T-helper 17 cell (primary cell): ENCODE measurements at places on chromosomes 4 and X. TPM values are rescaled to one million over a fixed set of nuclear protein-coding genes. Genes with fewer than 3 reads are reported as not detected.

The LDOC1 gene
- total RNA-seq, result 17.5 TPM

The CDS1 gene
- 0.76 TPM for total RNA-seq

The SUPT20HL2 gene
- total RNA-seq, result not detected

The SOWAHD gene
- 0.65 TPM for total RNA-seq

The CLNK gene
- total RNA-seq, result 0.39 TPM

The SPANXN3 gene
- not detected for total RNA-seq

The TRAM1L1 gene
- total RNA-seq, result not detected

The RIPPLY1 gene
- total RNA-seq, result not detected

The ZMAT1 gene
- 22.2 TPM for total RNA-seq

The RAB40AL gene
- total RNA-seq, result not detected

The ADH1C gene
- total RNA-seq, result not detected

The NOX1 gene
- total RNA-seq, result not detected

DNA sequence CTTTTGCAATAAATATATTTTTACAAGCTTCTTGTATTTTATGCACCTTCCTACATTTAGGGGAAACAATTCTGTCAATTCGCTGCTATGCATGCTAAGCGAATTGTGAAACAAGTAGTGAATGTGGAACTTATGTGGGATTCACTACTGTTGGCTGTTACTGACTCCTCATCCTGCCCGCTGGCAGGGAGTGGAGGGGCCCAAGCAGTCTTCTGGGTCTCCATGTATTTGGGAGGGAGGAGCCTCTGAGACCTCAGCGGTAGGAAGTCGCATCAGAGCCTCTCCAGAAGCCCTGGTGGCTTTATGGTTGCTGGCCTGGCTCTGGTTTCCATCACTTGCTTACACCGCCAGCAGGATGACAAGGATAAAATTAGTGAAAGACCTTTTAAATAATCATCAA lies 3.7 kb upstream of the SETD7 start:
- peaks cover 45% of the 10 kb centered on the region for H3K4me1 ChIP-seq
- H3K27me3 ChIP-seq, result no peaks in the 10 kb centered on the region
- H3K27ac ChIP-seq, result peak overlapping the region; percentile 99
- H3K36me3 ChIP-seq, result peaks cover 5% of the 10 kb centered on the region
- no peak for DNase-seq

GRCh38 chr4:84920617-84921016 lies 45.9 kb downstream of the WDFY3 start:
- no peak for DNase-seq
- H3K27ac ChIP-seq, result no peak overlapping the region
- peaks cover 6% of the 10 kb centered on the region for H3K27me3 ChIP-seq
- H3K36me3 ChIP-seq, result no peaks in the 10 kb centered on the region

- no peak for DNase-seq
- peaks cover 31% of the 10 kb centered on the region for H3K27me3 ChIP-seq
- H3K4me3 ChIP-seq, result no peak overlapping the region
- H3K27ac ChIP-seq, result no peak overlapping the region
Observed at GRCh38 chr4:173130687-173131086, 37.9 kb upstream of the GALNT7 start.

DNA sequence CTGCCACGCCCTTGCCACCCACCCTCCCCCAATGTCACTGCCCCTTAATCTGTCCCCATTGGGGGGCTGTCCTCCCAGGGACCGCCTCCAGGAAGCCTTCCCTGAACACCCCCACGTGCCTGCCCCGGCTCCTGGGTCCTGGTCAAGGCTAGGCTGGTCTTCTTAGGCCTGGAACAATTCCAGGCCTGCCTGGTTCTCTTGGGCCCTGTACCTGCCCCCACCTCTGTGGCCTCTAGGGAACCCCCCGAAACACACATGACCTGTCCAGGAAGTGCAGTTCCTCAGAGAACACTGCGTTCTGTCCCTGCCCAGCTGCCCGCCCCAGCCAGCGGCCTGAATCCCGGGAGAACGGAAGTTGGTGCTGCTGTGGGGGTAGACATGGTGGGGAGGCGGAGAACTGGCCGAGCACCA lies 5.1 kb downstream of the MXD4 start:
- H3K27ac ChIP-seq, result peak overlapping the region; percentile 14
- peaks cover 16% of the 10 kb centered on the region for H3K4me1 ChIP-seq
- no peaks in the 10 kb centered on the region for H3K27me3 ChIP-seq
- H3K36me3 ChIP-seq, result no peaks in the 10 kb centered on the region

GRCh38 chr4:125283707-125284279 lies 31.0 kb upstream of the FAT4 start:
- H3K36me3 ChIP-seq, result no peaks in the 10 kb centered on the region
- no peak for DNase-seq
- H3K27me3 ChIP-seq, result no peaks in the 10 kb centered on the region
- H3K4me3 ChIP-seq, result no peak overlapping the region

DNA sequence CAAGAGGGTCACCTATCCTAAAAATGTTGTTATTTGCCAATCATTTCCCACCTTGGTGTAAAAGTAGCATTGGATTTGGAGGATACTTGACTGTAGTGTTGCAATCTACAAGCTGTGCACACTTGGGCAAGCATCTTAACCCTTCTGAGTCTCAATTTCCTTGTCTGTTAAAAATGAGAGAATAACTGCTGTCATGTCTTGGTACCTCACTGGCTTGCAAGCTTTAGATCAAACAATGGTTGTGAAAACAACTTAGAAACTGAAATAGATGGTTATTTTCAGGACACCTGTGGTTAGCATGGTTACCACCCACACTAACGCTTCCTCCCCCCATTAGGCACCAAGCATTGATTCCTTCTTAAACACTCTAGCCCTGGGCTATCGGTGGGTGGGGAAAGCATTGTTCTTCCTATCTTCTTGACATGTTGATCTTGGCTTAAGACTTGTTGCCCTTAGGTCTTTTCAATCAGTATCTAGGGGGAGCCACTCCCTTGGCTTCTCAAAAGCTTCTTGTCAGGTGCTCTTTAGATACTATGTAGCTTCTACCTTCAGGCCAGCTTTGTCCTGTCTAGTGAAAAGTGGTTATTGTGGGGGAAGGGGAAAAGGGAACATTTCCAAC lies 10.6 kb upstream of the AMOT start:
- H3K4me1 ChIP-seq, result peaks cover 8% of the 10 kb centered on the region
- H3K27ac ChIP-seq, result no peak overlapping the region
- DNase-seq, result no peak
- no peaks in the 10 kb centered on the region for H3K36me3 ChIP-seq

DNA sequence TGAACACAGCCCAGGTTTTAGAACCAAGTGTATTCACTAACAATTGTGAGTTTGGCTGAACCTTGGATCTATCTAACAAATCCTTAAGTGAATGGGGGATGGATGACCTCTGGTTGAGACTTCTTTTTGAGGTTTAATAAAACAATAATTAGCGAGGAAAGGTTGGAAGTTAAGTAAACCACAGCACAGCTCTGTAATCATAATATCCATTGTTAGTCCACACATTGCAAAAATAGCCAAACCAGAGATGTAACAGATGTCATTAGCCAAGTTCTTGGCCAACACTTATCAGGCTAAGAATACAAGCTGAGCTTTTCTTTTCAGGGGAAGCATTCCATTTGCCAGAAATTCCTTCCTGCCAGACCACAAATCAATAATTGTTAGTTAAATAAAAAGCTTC lies 59.1 kb downstream of the FREM3 start:
- H3K4me1 ChIP-seq, result peaks cover 2% of the 10 kb centered on the region
- H3K36me3 ChIP-seq, result no peaks in the 10 kb centered on the region
- no peaks in the 10 kb centered on the region for H3K27me3 ChIP-seq
- DNase-seq, result no peak
- no peak overlapping the region for H3K4me3 ChIP-seq
- no peak overlapping the region for H3K27ac ChIP-seq

- no peaks in the 10 kb centered on the region for H3K27me3 ChIP-seq
- H3K36me3 ChIP-seq, result peaks cover 6% of the 10 kb centered on the region
- no peak overlapping the region for H3K4me3 ChIP-seq
- H3K27ac ChIP-seq, result no peak overlapping the region
Observed at GRCh38 chr4:119268466-119268865, 53.5 kb downstream of the FABP2 start.

- H3K4me1 ChIP-seq, result no peaks in the 10 kb centered on the region
- no peaks in the 10 kb centered on the region for H3K36me3 ChIP-seq
- peaks cover 14% of the 10 kb centered on the region for H3K27me3 ChIP-seq
- DNase-seq, result no peak
Observed at GRCh38 chrX:8897259-8897658, 96.1 kb upstream of the FAM9A start.

DNA sequence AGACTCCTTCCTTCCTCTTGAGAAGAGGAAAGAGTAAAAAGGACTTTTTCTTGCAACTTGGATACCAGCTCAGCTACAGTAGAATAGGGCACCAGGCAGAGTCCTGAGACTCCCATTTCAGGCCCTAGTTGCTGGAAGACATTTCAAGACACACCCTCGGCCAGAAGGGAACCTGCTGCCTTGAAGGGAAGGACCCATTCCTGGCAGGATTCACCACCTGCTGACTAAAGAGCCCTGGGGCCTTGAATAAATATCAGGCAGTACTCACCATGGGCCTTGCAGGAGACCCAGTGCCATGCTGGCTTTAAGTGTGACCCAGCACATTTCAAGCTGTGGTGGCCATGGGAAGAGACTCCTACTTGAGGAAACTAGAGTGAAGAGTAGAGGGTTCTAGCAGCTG lies 317.6 kb downstream of the DKK2 start:
- H3K36me3 ChIP-seq, result no peaks in the 10 kb centered on the region
- no peak overlapping the region for H3K4me3 ChIP-seq
- no peaks in the 10 kb centered on the region for H3K4me1 ChIP-seq
- H3K27me3 ChIP-seq, result no peaks in the 10 kb centered on the region

GRCh38 chr4:110988722-110989121 lies 365.8 kb upstream of the PITX2 start:
- H3K27ac ChIP-seq, result no peak overlapping the region
- no peak for DNase-seq
- H3K4me1 ChIP-seq, result no peaks in the 10 kb centered on the region
- H3K27me3 ChIP-seq, result no peaks in the 10 kb centered on the region
- no peak overlapping the region for H3K4me3 ChIP-seq
- no peaks in the 10 kb centered on the region for H3K36me3 ChIP-seq

- peaks cover 14% of the 10 kb centered on the region for H3K4me1 ChIP-seq
- H3K4me3 ChIP-seq, result no peak overlapping the region
- no peak for DNase-seq
Observed at GRCh38 chr4:6264225-6264540, 5.5 kb upstream of the WFS1 start.

- H3K27ac ChIP-seq, result no peak overlapping the region
- no peaks in the 10 kb centered on the region for H3K27me3 ChIP-seq
- H3K36me3 ChIP-seq, result no peaks in the 10 kb centered on the region
Observed at GRCh38 chrX:21014326-21014725, 359.9 kb upstream of the CNKSR2 start.

DNA sequence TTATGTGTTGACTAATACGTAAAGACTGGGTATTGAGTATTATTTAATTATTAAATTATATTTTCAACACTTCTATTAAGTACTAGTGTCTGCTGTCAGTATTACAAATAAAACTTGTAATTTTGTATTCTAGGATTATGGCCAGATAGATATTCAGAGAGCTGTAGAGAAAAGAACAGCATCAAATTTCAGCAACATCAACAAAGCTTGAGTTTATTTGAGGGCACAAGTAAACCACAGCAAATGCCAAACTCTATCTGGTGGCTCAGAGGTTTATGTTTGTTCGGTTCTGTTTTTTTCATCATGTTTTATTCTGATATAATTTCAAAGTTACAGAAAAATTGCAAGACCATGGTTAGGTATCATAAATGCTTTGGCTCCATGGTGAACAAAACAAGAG lies 1530.5 kb downstream of the PCDH18 start:
- DNase-seq, result no peak
- H3K4me3 ChIP-seq, result no peak overlapping the region
- H3K27me3 ChIP-seq, result no peaks in the 10 kb centered on the region
- no peaks in the 10 kb centered on the region for H3K36me3 ChIP-seq
- no peak overlapping the region for H3K27ac ChIP-seq
- no peaks in the 10 kb centered on the region for H3K4me1 ChIP-seq

DNA sequence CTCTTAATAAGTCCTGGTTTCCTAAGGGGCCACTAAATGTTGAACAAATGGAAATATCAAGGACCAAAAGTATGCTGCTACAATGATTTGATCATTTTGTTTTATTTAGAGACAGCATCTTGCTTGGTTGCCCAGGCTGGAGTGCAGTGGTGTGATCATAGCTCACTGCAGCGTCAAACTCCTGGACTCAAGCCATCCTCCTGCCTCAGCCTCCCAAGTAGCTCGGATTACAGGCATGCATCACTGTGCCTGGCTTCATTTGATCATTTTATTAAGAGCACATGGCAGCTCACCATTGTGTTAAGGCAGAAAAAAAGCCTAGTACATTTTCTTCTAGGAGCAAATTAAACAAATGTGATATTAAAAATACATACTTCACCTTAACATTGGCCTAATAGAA lies 52.7 kb downstream of the DCLK2 start:
- peaks cover 53% of the 10 kb centered on the region for H3K27me3 ChIP-seq
- peaks cover 9% of the 10 kb centered on the region for H3K4me1 ChIP-seq
- no peak for DNase-seq
- no peaks in the 10 kb centered on the region for H3K36me3 ChIP-seq
- no peak overlapping the region for H3K27ac ChIP-seq
- no peak overlapping the region for H3K4me3 ChIP-seq

GRCh38 chr4:17024425-17024824 lies 126.0 kb upstream of the LDB2 start:
- no peak overlapping the region for H3K27ac ChIP-seq
- no peak for DNase-seq
- H3K4me3 ChIP-seq, result no peak overlapping the region
- H3K36me3 ChIP-seq, result no peaks in the 10 kb centered on the region
- H3K27me3 ChIP-seq, result peaks cover 9% of the 10 kb centered on the region
- no peaks in the 10 kb centered on the region for H3K4me1 ChIP-seq

GRCh38 chr4:3820016-3820805 lies 54.0 kb downstream of the ADRA2C start:
- H3K36me3 ChIP-seq, result no peaks in the 10 kb centered on the region
- peaks cover 14% of the 10 kb centered on the region for H3K27me3 ChIP-seq
- H3K27ac ChIP-seq, result no peak overlapping the region
- no peak for DNase-seq

DNA sequence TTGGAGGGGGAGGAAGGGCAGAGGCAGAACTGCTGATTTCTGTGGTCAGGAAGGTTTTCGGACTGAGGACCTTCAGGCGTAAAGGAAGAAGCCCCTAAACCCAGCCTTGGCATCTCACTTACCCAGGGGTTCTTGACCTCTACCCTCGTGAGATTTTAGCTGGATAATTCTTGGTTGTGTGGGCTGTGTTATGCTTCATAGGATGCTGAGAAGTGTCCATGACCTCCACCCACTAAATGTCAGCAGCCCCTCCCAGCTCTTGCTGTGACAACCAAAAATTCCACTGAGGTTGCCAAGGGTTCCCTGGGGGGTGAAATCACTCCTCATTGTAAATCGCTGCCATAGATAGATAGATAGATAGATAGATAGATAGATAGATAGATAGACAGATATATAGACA lies 5.8 kb upstream of the CRLF2 start:
- no peaks in the 10 kb centered on the region for H3K4me1 ChIP-seq
- H3K36me3 ChIP-seq, result no peaks in the 10 kb centered on the region
- no peak for DNase-seq

GRCh38 chrX:103628386-103629317 lies at the start of gene TCEAL1:
Gene TCEAL1, plus strand, starts transcription at chrX:103628975. Its CDS starts 942 bp downstream, at chrX:103629917.
- peak within 1 kb of the TSS; percentile 91 for H3K4me3 ChIP-seq
- H3K4me1 ChIP-seq, result peaks cover 13% of the 10 kb centered on the region
- no peaks in the 10 kb centered on the region for H3K27me3 ChIP-seq
- peak within 1 kb of the TSS; percentile 89 for H3K27ac ChIP-seq

- no peaks in the 10 kb centered on the region for H3K36me3 ChIP-seq
- H3K27ac ChIP-seq, result no peak overlapping the region
- DNase-seq, result no peak
Observed at GRCh38 chr4:52202251-52202779, 151.2 kb downstream of the SPATA18 start.
